ENCODE measurements at places on chromosomes 5 and 9. TPM values are rescaled to one million over a fixed set of nuclear protein-coding genes. Genes with fewer than 3 reads are reported as not detected.

AGXT2 gene
- polyA plus RNA-seq, result 0.15 TPM

C9orf153 gene
- 0.06 TPM for polyA plus RNA-seq

CSF1R gene
- polyA plus RNA-seq, result 8.1 TPM

EIF4E1B gene
- not detected for polyA plus RNA-seq

ROPN1L gene
- polyA plus RNA-seq, result not detected

AQP7 gene
- 3.2 TPM for polyA plus RNA-seq

C9orf40 gene
- polyA plus RNA-seq, result 5.0 TPM

CDX1 gene
- polyA plus RNA-seq, result 0.44 TPM

C9 gene
- polyA plus RNA-seq, result not detected

ARL10 gene
- 8.4 TPM for polyA plus RNA-seq

SEMA6A gene
- polyA plus RNA-seq, result 26.3 TPM

INSL4 gene
- not detected for polyA plus RNA-seq

TUBB4B gene
- polyA plus RNA-seq, result 88.6 TPM

RORB gene
- 0.10 TPM for polyA plus RNA-seq

GLDC gene
- 0.53 TPM for polyA plus RNA-seq

IFNA14 gene
- not detected for polyA plus RNA-seq

UNC5A gene
- polyA plus RNA-seq, result not detected

LRRTM2 gene
- polyA plus RNA-seq, result 0.07 TPM

RNF180 gene
- polyA plus RNA-seq, result 7.5 TPM

ADAMTS16 gene
- polyA plus RNA-seq, result 14.4 TPM

ADRA1B gene
- 1.9 TPM for polyA plus RNA-seq

HTR1A gene
- 0.10 TPM for polyA plus RNA-seq

FKBP15 gene
- polyA plus RNA-seq, result 29.0 TPM

CXCL14 gene
- polyA plus RNA-seq, result 0.10 TPM

RHOBTB3 gene
- 133 TPM for polyA plus RNA-seq

RUFY1 gene
- 31.4 TPM for polyA plus RNA-seq

ALDH1A1 gene
- polyA plus RNA-seq, result 271 TPM

ITGA2 gene
- 0.86 TPM for polyA plus RNA-seq

FBXO38 gene
- 16.7 TPM for polyA plus RNA-seq

ESM1 gene
- polyA plus RNA-seq, result 0.47 TPM
